Substantia nigra (tissue), 51 donors: ENCODE measurements at places on chromosomes 7 and 10.
A peak's percentile ranks its signal among the peaks of the same experiment; 100 is the strongest.

- no peak for DNase-seq
Measured at GRCh38 chr7:102892631-102893278, 20.0 kb upstream of the LRRC17 start.

- no peak for DNase-seq
Measured at GRCh38 chr10:22807238-22807637, 92.9 kb upstream of the PIP4K2A start.

GRCh38 chr7:136136906-136137454 lies 159.8 kb upstream of the MTPN start:
- DNase-seq: no peak

- no peak for DNase-seq
Measured at GRCh38 chr10:7374795-7375194, 36.0 kb downstream of the SFMBT2 start.

DNA sequence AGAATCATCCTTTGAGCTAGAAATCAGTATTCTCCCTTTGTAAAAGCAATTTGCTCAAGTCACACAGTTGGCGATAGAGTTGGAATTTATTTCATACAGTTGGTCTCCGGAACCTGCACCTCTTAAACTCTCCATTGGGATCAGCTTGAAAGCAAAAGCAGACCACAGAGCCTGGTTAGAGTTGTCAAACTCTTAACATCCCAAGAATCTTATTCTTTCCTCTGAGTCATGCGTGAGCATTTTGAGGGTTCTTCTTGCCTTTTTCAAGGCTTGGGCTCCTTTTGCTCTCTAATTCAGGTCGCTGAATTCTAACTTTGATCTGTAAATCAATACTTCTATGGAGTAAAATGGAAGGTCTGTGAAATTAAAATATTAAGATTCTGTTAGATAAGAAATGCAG lies 19.6 kb upstream of the SCIN start:
- DNase-seq: no peak

GRCh38 chr7:120949393-120949911 lies 1.1 kb upstream of the ING3 start:
- no peak for DNase-seq

DNA sequence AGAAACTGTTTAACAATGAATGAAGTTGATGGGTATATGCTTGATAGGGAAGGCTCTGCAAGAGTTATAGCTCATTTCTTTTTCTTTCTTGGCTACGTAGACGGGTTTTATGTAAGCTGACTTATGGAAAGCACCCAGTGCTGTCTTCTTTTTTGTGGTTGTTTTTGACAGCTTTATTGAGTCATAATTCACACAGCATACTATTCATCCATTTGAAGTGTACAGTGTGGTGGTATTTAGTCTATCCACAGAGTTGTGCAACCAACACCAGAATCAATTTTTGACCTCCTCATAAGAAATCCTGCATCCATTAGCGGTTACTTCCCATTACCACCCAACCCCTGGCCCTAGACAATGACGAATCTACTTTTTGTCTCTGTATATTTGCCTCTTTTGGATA lies 240.6 kb upstream of the KIAA1217 start:
- DNase-seq: no peak

DNA sequence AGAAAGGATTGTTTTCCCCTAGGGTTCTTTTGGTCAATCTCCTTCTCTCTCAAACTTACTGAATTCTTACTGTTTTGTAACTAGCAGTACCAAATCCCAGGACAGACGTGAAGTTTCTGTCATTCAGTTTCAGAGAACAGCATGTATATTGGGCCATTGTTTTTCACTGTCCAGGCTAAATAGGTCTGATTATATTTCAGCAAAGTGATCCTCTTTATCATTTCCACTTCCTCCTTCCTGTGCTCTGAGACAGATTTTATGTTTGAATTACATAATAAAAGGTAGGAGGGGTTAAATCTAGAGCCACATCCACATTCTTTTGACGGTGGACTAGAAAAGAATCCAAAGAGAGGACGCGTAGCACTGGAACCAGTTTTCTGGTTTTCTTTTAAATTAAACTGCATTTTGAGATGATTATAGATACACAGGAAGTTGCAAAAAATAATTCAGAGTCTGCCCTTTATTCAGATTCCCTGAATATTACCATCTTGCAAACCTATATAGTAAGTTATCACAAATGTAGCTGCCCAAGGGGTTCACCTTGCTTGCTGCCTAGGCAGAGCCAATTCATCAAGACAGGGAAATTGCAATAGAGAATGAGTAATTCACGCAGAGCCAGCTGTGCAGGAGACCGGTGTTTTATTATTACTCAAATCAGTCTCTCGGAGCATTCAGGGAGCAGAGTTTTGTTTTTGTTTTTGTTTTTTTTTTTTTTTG lies 40.1 kb downstream of the AKR1E2 start:
- no peak for DNase-seq

DNA sequence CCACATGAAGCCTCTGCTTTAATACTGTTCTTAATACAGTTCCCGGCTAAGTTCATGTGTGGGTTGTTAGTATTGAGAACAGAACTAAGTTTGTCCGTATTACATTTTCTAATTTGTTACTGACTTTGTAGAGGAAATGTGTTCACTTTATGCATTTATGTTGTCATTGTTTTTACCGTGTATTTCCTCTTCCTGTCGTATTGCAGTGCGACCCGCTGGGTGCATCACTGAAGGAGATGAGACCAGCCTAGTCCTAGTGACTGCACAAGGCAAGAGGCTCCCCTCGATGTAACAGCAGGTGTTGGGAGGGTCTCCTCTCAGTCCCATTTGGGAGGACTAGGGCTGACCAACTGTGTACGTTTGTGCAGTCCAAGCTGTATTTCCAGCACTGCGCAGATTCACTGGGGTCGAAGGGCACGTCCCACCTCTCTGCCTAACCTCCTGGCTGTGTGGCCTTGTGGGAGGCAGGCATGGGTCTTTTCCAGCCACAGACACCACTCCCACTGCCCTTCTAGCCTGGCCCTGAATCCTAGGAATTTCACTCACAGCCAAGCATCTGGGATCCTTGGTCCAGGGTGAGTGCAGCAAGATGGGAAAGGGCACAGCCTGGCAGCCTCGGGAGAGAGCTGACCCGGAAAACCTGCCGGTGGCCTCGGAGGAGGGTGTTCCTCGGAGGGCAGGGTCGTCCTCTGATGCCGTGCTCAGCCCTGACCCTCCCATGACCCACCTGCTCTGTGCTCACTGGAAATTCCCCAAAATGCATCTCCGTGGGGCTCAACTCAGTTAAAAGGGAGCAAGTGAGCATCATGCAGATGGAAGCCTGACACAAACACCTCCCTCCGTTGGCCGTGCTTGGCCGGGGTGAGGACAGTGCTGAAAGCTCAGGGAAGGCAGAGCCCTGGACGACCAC lies 63.9 kb upstream of the FAM20C start:
- DNase-seq: no peak

- DNase-seq: no peak
Measured at GRCh38 chr7:158009886-158010285, 577.7 kb downstream of the PTPRN2 start.

DNA sequence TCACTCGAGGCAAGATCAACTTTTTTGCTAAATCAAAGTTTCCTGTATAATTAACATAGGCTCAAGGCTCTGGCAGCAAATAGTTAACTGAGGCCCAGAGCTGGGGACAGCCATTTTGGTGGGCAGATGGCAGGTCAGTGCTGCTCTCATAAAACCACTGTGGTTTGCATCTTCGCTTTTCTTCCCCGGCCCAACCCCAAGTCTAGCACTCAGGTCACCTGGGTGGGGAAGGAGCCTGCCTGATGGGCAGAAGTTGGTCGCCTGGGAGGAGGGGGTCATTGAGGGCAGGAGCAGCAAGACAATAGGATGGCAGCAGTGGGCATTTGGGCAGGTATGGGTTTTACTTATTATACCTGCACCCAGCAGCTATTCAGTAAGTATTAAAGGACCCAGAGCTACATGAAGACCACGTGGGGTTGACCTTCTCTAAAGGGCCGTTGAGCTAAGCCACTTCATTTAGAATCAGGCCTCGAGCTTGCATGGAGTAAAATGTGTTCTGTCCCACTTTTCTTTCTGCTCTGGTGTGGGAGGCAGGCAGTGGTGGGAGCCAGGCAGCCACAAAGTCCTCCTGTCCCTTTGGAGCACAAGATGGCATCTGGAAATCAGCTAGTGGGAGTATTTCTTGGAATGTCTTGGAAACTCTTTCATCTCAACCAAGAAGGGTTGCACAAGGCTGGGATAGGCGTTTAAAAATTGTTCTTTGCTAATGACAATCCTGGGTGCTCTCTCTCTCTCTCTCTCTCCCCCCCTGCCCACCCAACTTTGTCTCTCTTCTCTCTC lies 133.4 kb downstream of the SPAG6 start:
- DNase-seq: no peak

DNA sequence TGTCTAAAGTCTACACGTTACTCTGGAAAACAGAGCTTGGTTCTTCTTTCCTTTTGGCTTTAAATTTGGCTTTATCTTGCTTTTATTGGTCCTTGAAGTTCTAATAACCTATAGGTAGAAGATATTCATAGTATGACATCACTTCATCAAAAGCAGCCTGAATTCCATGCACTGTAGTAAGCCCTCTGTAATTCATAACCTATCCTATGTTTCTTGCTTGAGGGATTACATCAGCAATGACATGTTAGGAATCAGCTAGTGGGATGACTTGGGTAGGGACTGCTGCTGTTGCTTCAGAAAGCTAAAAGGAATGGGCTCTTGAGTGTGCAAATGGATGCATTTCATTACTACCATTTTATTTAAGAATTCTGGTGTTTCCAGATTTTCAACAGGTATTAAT lies 184.9 kb downstream of the PTEN start:
- DNase-seq: no peak

GRCh38 chr10:29840516-29841276 lies 205.9 kb upstream of the SVIL start:
- no peak for DNase-seq

GRCh38 chr10:23293973-23294590 lies 50.5 kb downstream of the C10orf67 start:
- no peak for DNase-seq

DNA sequence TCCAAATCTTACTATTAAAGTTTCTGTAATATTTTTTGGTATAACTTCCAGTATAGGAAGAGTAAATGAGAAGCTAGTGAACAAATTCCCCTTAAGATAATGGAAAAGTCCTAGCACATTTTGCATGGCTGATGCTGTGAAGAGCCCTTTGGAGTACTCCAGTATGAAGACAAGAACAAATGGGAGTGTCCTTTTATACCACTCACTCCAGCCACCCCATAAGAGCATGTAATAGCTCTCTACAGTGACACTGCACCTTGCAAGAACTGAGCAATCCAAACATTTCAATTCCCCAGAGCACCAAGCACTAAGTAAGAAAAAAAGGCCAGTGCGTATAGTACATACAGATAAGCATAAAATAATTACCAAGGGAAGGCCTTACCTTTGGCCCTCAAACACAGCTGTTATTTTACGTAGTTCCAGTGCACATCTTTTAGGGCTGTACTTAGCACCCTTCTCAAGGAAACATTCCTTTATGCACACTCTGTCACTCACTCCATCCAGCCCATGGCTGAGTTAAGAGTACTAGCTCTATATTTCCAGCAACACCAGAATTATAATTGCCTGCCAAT lies 135.4 kb downstream of the ST7 start:
- no peak for DNase-seq

GRCh38 chr7:50085344-50085743 lies 7.7 kb downstream of the ZPBP start:
- DNase-seq: no peak

DNA sequence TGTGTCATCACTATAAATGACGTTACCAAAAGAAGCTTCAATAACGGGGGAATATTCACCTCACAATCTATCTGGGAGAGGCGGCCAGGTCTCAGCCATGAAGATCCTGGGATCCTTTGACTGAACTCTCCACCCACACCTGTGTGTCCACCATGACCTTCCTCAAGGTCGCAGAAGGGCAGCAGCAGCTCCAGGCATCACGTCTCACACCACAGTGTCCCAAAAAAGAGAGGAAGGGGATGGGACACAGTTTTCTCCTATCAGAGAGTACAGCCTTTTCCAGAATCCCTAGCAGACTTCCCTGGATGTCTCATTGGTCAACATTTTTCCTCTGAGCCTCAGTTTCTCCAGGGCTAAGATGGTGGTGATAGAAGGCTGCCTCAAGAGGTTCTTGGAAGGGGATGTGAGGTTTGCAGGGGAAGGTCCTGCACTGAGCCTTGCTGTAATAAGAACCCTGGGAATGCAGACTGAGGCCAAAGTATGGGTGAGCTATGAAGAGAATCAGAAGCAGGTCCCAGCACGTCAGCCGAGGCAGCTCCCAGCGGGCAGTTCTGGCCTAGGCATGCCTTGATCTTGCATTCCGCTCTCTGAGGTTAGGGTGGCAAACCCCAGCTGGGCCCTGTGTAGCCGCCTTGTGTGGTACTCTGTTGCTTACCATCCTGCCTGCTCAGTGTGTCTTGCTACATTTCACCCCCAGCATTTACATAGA lies 63.8 kb downstream of the COL26A1 start:
- DNase-seq: no peak

GRCh38 chr7:139297795-139298194 lies 43.3 kb upstream of the FMC1 start:
- DNase-seq: no peak

GRCh38 chr7:134081695-134082094 lies 45.4 kb upstream of the LRGUK start:
- DNase-seq: no peak

DNA sequence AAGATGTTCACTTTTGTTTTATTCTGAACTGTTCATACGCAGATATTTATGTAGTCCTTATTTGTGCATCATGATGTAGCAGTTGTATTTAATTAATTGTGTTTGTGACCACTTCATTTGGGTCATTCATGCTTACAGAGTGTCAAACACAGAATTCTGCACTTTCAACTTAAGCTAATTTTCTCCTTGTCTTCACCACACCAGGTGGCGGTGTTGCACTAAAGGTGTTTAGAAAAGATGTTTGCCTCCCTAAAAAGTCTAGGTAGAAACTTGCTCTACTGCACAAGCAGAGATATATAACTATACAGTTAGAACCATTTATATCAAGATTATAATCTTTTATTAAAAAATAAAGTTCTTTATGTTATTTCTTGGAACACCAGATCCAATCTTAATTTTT lies 1.3 kb upstream of the TAS2R38 start:
- DNase-seq: no peak

GRCh38 chr10:82438277-82438676 lies 563.3 kb downstream of the NRG3 start:
- DNase-seq: no peak

DNA sequence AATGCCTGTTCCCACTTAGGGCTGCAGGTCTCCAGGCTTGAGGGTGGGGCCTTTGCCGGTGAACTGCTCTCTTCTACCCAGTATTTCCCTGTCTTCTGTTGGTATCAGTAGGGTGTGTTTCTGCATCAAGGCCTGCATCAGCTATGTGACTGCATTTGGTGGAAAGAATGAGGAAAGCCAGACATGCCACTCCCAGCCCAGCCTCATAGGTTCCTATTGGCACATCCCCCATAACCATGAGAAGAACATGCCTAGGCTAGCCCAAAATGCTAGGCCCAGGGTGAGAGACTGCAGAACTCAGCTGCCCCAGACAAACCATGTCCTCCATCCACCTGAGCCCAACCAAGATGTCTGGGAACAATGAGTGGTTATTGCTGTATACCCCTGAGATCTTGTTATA lies 380.3 kb upstream of the ADARB2 start:
- DNase-seq: no peak

GRCh38 chr10:79322616-79323543 lies 24.4 kb upstream of the PPIF start:
- DNase-seq: peak; percentile 34

GRCh38 chr10:9577746-9578145 lies 1439.9 kb upstream of the CELF2 start:
- no peak for DNase-seq

GRCh38 chr7:35623381-35623780 lies 71.6 kb downstream of the HERPUD2 start:
- DNase-seq: no peak

- DNase-seq: no peak
Measured at GRCh38 chr10:33802566-33802965, 468.1 kb upstream of the NRP1 start.
